AG20443 (cell line): ENCODE measurements at places on chromosomes 16 and 17.
A peak's percentile ranks its signal among the peaks of the same experiment; 100 is the strongest.

GRCh38 chr16:81546781-81547180, 102.2 kb downstream of the CMIP start:
- no peak for DNase-seq

DNA sequence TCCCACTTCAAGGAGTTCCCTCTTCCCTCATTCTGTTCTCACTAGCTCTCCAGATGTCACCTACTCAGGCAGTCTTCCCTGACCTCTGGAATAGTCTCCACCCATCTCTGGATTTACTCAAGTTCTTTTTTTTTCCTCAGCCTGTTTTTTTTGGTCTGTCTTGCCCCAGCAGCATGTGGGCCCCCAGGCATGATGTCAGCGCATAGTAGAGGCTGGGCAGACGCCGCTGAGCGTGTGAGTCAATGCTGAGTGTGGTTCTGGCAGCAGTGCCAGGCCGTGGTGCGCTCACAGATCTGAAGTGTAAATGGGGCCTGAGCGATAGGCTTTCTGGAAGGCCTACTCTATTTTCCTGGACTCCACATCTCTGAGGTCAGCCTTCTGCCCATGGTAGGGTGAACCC, 2.7 kb upstream of the KCNJ18 start:
- peak; percentile 88 for DNase-seq

GRCh38 chr16:84292011-84292410, 2.7 kb upstream of the WFDC1 start:
- DNase-seq: no peak

DNA sequence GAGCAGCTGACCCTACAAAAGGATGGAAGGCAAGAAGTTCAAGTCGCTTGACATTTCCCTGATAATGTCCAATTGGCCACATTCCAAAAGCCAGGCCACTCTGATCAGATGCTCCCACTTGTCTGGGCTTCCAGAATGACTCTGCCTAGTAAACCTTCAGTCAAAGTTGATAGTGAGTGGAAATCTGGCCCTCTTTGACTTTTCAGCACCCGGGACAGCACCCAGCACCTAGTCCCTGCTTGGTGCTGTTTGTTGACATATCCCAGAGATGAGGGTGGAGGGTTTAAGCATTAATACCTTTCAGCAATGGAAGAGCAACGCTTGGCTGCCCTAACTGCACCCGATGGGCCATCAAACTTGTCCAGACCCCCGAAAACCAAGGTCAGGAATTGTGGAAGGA, 131.3 kb downstream of the AIPL1 start:
- DNase-seq: peak; percentile 27

DNA sequence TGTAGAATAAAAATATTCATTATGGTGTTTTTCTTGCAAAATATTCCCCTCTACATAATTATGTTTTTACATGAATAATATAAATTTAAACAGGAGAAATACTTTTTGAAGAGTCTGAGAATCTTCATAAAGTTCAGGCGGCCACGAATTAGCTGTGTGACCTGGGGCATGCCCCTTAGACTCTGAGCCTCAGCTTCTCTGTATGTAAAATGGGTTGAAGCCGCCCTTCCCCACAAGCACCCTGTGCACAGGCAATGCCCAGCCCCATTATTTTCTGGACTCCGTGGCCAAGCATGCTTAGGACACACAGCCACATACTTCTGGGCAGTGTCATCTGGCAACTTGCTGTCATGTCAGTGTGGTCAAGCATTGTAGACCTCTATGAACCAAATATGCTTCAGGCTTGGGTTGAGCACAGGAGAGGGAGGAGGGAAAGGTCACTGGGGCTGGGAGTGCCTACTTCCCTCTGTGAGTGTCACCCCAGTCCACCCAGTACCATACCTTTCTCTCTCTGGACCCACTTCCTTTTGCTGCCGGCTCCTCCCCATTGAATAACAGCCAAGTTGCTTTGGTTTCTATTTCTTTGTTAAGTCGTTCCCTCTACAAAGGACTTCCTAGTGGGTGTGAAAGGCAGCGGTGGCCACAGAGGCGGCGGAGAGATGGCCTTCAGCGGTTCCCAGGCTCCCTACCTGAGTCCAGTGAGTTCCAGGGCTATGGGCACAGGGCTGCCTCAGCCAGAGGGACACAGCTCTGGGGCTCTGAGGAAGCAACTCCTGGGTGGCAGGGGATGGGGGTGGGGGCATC, at the start of gene LGALS9:
Gene LGALS9 (plus strand): TSS at position 582 of the 804 bp plus-strand sequence. CDS start 78 bp downstream, at position 660.
- DNase-seq: peak; percentile 29

DNA sequence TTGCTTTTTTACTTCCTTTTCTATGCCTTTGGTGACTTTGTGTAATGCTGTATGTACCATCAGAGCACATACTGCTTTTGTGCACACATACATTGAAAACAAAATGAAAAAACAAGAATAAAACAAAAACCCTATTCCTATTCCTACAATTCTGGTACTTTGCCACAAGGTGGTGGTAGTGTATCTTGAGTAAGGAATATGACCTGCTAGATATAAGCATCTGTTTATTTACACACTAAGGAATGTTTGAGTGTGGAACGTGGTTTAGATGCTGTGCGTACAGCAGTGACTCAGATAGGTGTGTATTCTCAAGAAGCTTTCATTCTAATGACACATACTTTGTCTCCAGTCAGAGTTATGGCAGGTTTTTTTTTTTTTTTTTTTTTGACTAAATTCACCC, 606.2 kb downstream of the WWOX start:
- no peak for DNase-seq
